Chondrocyte (in vitro differentiated cells): ENCODE measurements at places on chromosomes 16 and 17.

DNA sequence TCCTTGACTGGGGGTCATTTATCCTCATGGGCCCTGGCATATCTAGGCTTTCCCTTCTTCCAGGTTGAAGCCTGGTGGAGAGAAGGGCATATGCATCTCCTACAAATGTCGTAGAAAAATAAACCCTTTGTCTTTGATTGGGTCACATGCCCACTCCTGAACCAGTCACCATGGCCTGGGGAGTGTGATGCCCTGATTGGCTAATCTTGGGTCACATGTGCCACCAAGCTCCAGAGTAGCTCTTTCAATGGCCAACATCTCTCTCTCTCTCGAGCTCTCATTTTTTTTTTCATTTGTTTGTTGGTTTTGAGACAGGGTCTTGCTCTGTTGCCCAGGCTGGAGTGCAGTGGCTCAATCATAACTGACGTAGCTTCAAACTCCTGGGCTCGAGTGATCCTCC is 5.6 kb upstream of the XPO6 start:
- no peak for DNase-seq
- peaks cover 13% of the 10 kb centered on the region for H3K4me1 ChIP-seq
- H3K36me3 ChIP-seq, result no peaks in the 10 kb centered on the region

- peaks cover 15% of the 10 kb centered on the region for H3K4me1 ChIP-seq
- no peak overlapping the region for H3K4me3 ChIP-seq
- no peak for DNase-seq
- H3K27me3 ChIP-seq, result no peaks in the 10 kb centered on the region
Observed at GRCh38 chr16:47236716-47237115, 93.0 kb upstream of the NETO2 start.

DNA sequence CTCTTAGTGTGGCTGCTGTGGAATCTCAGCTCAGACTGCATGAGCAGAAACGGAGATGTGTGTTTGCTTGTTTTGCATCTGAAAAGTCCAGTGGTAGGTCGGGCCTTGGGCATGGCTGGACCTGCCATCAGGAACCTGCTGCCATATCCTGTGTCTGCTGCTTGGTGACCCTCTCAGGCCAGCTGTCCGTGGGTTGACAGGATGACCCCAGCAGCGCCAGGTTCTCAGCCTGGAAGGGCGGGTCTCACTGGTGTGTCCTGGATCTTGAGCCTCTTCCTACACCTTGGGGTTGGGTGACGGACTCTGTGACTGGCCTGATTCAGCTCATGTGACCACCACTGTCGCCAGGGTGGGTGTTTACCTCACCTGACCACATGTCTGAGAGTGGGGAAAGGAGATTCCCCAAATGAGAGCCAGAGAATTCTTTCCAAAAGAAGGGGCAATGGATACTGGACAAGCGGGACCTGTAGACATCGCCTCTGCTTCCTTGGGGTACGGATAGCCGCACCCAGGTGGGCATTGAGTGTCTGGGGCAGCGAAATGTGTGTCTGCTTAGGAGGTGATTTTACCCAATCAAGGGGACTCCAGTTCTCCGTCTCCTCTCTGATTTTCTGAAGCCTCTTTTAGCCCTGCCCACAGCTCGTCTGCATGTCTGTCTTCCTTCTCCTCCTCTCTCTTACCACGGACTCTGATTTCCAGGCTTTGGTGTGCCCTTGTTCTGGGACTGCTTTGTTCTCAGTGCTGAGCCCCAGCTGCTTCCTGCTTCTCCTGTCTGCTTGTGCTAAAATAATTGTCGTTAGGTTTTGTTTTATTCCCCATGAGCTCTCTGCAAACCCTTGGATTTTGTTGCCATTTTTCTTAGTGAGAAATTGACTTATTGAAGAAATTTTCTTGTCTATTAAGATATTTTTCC is 399.7 kb downstream of the CPPED1 start:
- H3K36me3 ChIP-seq, result peaks cover 7% of the 10 kb centered on the region
- no peak for DNase-seq
- H3K27me3 ChIP-seq, result no peaks in the 10 kb centered on the region
- peaks cover 10% of the 10 kb centered on the region for H3K4me1 ChIP-seq

DNA sequence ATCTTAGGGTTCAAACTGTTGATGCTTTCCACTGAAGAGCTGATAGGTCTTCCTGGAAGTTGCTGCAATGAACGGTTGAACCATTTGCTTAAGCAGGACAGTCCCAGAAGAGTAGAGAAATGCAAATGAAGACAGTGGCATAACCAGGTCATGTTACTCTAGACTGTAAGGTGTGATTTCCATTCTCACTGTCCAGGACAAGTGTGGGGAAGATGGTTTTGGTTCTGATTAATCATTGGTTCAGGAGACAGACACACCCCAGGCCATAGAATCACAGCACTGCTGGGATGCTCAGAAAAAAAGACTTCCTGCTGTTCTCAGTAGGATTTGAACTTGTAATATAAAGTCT is 34.8 kb upstream of the XYLT2 start:
- H3K27ac ChIP-seq, result no peak overlapping the region
- H3K27me3 ChIP-seq, result peaks cover 14% of the 10 kb centered on the region
- H3K4me1 ChIP-seq, result peaks cover 6% of the 10 kb centered on the region

DNA sequence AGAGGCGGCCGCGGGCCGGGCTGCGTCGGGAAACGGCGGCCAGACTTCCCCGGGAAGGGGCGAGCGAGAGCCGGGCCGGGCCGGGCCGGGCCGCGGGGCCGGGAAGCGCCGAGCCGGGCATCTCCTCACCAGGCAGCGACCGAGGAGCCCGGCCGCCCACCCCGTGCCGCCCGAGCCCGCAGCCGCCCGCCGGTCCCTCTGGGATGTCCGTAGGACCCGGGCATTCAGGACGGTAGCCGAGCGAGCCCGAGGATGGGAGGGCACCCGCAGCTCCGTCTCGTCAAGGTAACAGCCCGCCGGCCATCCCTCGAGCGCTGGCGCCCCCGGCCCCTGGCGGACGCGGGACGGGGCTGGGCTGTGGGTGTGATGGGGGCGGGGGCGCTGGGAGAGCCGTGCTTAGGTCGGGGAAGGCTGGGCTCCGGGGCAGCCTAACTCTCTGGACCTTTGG is at the start of gene CRHR1:
Gene CRHR1, plus strand, starts transcription at position 28 of the 448 bp plus-strand sequence. Its CDS starts 225 bp downstream, at position 253.
- no peak within 1 kb of the TSS for H3K27ac ChIP-seq
- H3K4me1 ChIP-seq, result peaks cover 5% of the 10 kb centered on the region
- no peak for DNase-seq

DNA sequence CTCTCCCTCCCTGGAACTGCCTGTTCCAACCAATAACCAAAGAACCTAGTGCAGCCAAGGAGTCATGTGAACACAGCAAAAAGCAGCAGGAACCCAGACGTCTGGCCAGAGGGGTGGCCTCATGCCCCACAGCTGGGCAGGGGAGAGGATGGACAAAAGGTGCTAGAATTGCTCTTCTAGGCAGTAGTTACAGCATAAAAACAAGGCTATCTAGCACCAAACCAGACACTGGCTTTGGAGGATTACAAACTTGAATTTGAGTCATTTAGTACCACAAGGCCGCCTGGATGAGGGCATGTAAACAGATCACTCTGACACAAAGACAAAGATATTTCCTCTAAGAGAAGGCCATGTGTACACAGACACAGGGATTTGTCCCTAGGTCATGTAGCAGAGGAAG is 423.3 kb upstream of the MAF start:
- H3K4me3 ChIP-seq, result no peak overlapping the region
- H3K27ac ChIP-seq, result peak overlapping the region; percentile 18
- H3K36me3 ChIP-seq, result no peaks in the 10 kb centered on the region
- no peak for DNase-seq

GRCh38 chr17:82592289-82592766 is 55.9 kb downstream of the WDR45B start:
- peaks cover 22% of the 10 kb centered on the region for H3K4me1 ChIP-seq
- H3K27me3 ChIP-seq, result no peaks in the 10 kb centered on the region
- H3K27ac ChIP-seq, result peak overlapping the region; percentile 76
- H3K36me3 ChIP-seq, result peaks cover 6% of the 10 kb centered on the region
- no peak for DNase-seq

GRCh38 chr16:9170470-9170869 is 79.0 kb downstream of the HAPSTR1 start:
- no peak overlapping the region for H3K4me3 ChIP-seq
- H3K27ac ChIP-seq, result no peak overlapping the region
- H3K36me3 ChIP-seq, result no peaks in the 10 kb centered on the region
- DNase-seq, result no peak
- no peaks in the 10 kb centered on the region for H3K4me1 ChIP-seq
- no peaks in the 10 kb centered on the region for H3K27me3 ChIP-seq

GRCh38 chr17:62164747-62165722 is 100.0 kb upstream of the MED13 start:
- no peak for DNase-seq
- no peaks in the 10 kb centered on the region for H3K36me3 ChIP-seq
- no peak overlapping the region for H3K4me3 ChIP-seq
- H3K27ac ChIP-seq, result no peak overlapping the region
- H3K4me1 ChIP-seq, result peaks cover 13% of the 10 kb centered on the region

GRCh38 chr16:68072038-68072695 is 13.0 kb upstream of the NFATC3 start:
- H3K27me3 ChIP-seq, result no peaks in the 10 kb centered on the region
- H3K4me3 ChIP-seq, result no peak overlapping the region
- H3K4me1 ChIP-seq, result peaks cover 9% of the 10 kb centered on the region
- no peak overlapping the region for H3K27ac ChIP-seq

- DNase-seq, result no peak
- H3K4me3 ChIP-seq, result no peak overlapping the region
- no peaks in the 10 kb centered on the region for H3K27me3 ChIP-seq
- H3K4me1 ChIP-seq, result peaks cover 42% of the 10 kb centered on the region
- H3K36me3 ChIP-seq, result no peaks in the 10 kb centered on the region
Observed at GRCh38 chr16:89434490-89434889, 55.9 kb downstream of the ANKRD11 start.

DNA sequence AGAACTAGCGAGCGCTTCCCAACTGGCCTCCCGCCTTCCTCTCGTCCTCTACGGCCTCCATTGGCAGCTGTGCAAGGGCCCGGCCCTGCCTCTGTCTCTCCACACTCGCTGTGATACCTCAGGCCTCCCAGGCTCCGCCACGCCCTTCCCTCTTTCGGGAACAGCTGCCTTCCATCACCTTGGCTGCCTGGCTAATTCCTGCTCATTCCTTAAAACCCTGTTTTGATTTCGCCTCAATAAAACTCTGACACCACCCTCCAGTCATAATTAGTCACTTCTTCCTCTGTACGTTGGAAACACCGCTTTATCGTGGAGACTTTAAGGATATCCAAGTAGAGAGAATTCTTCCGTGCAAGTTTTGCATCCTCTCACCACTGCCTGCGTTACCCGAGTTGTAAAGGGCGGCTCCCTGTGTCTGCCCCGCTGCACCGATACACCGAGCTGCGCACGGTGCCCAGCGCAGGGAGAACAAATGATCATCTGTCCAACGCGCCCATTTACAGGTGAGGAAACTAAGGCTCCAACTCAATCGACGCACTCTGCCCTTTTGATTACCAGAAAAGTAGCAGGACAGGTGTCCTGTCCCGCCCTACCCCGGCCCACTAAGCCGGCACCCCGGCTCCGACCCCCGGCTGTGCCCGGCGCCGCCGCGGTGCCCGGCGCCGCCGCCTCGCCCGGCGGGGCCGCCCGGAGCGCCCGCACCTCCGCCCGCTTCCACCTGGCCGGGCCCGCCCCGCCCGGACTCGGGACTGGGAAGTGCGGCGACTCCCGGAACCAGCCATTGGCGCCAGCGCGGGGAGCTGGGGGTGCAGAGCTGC is 139.7 kb downstream of the SEC14L1 start:
- H3K4me1 ChIP-seq, result peaks cover 42% of the 10 kb centered on the region
- peak overlapping the region; percentile 71 for H3K4me3 ChIP-seq
- no peaks in the 10 kb centered on the region for H3K36me3 ChIP-seq
- no peak for DNase-seq
- H3K27ac ChIP-seq, result peak overlapping the region; percentile 34
- peaks cover 3% of the 10 kb centered on the region for H3K27me3 ChIP-seq

DNA sequence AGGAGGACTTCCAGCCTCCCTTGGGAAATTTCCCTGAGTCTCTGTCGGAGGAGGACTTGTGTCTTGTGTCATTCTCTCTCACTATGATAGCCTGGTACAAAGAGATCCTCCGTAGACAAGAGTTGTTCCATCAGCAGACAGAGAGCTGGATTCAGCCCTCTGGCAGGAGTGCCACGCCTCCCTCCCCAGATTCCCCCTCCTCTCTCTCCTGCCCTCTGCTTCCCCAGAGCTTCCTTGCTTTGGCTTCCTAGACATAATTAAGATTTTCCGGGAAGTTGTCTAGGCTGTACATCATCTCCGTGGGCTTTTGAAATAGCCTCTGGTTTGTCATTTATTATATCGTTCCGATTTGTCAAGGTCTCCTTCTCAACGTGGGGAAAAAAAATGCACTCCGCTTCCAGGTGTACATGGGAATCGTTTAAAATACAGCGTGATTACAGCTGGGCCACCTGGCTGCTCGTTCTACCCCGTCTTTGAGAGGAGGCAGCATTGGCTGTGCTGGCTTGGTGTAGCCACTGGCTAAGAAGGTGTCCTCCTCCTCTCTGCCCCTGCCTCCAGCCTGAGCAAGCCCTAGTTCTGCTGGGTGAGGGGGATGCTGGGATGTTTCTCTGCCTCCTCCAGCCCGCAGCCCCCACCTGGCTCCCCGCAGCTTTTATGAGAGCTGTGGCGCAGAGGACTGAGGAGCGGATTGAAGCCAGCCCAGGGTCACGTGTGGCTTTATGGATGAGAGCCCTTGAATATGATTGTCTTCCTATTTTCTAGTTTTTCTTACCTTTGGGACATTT is 282.5 kb downstream of the SNX29 start:
- no peak for DNase-seq
- H3K4me1 ChIP-seq, result peaks cover 15% of the 10 kb centered on the region
- H3K27ac ChIP-seq, result no peak overlapping the region

GRCh38 chr17:45705123-45706009 is 78.8 kb upstream of the CRHR1 start:
- H3K27me3 ChIP-seq, result peaks cover 42% of the 10 kb centered on the region
- H3K4me1 ChIP-seq, result no peaks in the 10 kb centered on the region
- DNase-seq, result no peak
- H3K4me3 ChIP-seq, result no peak overlapping the region
- no peak overlapping the region for H3K27ac ChIP-seq
- H3K36me3 ChIP-seq, result no peaks in the 10 kb centered on the region

GRCh38 chr17:49901460-49902331 is 53.8 kb upstream of the TAC4 start:
- no peak overlapping the region for H3K27ac ChIP-seq
- no peaks in the 10 kb centered on the region for H3K4me1 ChIP-seq
- H3K4me3 ChIP-seq, result no peak overlapping the region
- H3K36me3 ChIP-seq, result no peaks in the 10 kb centered on the region
- DNase-seq, result no peak
- H3K27me3 ChIP-seq, result peaks cover 63% of the 10 kb centered on the region

DNA sequence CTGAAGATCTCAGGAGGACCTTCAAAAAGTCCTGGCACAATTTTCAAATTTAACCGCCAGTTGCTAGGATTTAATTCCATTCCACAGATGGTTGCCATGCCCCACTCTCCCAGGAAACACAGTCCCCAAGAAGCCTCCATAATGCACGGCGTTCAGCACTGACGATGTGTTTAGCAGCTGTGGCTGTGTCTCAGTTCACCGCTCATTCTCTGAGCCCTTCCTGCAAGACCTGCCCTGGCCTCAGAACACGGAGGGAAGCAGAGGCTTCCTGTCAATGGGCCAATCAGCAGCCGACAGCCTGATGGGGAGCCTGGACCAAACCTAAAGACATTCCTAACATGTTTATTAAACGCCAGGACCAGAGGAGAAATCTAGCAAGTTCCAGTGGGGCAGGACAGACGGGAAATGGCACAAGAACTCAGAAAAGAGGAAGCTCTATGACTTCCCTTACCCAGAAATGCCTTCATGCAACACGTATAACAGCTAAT is 4.9 kb downstream of the MYLK3 start:
- DNase-seq, result no peak
- H3K36me3 ChIP-seq, result no peaks in the 10 kb centered on the region
- no peak overlapping the region for H3K4me3 ChIP-seq
- peaks cover 10% of the 10 kb centered on the region for H3K4me1 ChIP-seq
- no peaks in the 10 kb centered on the region for H3K27me3 ChIP-seq
- H3K27ac ChIP-seq, result peak overlapping the region; percentile 0
